ENCODE measurements at places on chromosomes 13 and 19.

GRCh38 chr19:55173714-55174409 lies 6.2 kb downstream of the SYT5 start:
- peak; percentile 70 for ATAC-seq

DNA sequence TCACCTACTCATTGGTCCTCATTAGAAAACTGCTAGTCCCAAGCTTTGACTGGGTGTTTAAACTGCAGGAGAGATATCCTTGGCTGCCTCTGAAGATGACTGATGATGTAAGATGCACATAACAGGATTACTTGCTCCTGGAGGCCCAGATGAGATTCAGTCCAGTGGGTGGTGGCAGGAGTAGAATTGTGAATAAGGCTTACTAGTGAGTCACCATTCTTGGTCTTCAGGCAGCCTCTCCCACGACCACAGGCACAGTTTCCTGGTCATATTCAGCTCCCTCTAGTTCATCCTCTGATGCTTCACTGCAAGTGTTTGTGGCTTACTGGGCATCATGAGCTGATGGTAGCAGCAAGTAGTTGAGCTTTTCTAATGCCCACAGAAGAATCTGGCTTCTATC lies 12.1 kb downstream of the SERTM1 start:
- no peak for ATAC-seq

DNA sequence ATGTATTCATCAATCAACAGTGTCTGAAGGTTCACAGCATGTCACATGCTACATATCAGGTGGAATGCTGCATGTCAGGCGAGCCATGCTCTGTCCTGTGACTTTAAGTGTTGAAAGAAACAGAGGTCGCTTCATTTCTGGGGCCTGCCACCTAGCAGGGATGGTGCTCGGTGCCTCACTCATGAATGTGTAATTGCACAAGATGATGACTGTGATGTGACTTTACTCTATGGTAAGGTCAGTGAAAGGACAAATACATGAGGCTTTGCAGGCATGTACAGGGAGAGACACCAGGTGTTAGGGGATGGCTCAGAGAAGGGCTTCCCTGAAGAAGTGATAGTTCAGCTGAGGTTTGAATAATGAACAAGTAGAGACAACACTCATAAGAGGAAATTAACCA lies 66.7 kb downstream of the FRY start:
- no peak for ATAC-seq

DNA sequence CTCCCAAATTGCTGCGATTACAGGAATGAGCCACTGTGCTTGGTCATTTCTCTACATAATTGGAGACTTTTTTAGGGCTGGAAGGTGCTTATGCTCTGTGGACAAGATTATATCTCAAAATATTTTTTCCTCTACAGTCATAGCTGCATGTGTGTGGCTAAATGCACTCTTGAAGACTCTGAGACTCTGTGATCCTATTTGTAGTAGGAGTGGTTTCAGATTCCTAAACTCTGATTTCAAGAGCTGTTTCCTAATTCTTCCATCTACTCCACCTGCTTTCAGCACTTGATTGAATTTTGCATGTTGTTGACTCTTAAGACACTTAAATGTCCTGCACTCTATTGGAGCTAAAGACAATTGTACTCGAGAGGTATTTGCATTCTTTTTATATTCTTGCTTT lies 78.0 kb downstream of the KLF5 start:
- no peak for ATAC-seq

DNA sequence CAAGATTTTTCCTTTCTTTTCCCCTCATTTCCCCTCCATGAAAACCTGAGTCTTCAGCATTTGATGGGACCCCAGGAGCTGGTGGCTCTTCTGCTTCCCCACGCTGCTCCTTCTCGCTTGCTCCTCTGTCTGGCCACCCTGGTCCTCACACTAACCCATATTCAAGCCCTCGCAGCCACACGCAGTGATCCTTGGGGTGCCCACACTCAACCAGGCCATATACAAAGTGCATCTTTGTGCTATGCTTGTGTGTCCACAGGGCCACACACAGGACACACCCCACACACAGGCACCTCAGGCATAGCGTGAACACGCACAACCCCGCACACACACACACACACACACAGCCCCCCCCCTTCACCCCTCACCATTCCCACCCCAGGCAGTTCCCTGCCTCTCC lies 132.1 kb downstream of the URI1 start:
- ATAC-seq: no peak

GRCh38 chr13:67619351-67619994 lies 389.3 kb upstream of the PCDH9 start:
- ATAC-seq: no peak

DNA sequence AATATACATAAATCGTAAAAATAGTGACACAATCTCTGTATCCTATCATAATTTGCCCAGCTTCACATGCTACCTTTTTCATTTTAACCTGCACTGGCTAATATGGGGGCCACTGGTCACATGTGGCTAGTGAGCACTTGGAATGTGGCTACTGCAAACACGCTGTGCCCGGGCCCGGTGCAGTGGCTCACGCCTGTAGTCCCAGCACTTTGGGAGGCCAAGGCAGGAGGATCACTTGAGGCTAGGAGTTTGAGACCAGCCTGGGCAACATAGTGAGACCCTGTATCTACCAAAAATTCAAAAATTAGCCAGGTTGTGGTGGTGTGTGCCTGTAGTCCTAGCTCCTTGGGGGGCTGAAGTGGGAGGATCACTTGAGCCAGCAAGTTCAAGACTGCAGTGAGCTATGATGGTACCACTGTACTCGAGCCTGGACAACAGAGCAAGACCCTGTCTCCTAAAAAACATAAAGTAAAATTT lies 1.5 kb upstream of the N4BP2L1 start:
- ATAC-seq: no peak

DNA sequence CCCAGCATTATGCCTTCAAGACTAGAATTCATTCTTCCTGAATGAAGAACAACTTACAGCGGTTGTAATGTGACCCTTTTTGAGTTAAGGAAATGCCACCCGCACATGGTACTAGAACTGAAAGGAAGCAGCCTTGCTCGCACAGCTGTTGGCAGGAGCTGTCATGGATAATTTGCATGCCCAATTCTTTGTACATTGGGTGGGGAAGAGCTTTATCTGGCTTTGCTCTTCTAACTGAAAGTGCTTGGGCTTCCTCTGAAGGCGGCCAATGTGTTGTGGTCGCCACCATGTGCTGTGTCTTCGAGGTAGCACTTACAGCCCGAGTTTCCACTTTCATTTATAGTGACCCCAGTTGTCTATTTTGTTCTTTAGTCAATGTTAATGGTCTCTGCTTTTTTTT lies 3.4 kb downstream of the CCNE1 start:
- no peak for ATAC-seq

DNA sequence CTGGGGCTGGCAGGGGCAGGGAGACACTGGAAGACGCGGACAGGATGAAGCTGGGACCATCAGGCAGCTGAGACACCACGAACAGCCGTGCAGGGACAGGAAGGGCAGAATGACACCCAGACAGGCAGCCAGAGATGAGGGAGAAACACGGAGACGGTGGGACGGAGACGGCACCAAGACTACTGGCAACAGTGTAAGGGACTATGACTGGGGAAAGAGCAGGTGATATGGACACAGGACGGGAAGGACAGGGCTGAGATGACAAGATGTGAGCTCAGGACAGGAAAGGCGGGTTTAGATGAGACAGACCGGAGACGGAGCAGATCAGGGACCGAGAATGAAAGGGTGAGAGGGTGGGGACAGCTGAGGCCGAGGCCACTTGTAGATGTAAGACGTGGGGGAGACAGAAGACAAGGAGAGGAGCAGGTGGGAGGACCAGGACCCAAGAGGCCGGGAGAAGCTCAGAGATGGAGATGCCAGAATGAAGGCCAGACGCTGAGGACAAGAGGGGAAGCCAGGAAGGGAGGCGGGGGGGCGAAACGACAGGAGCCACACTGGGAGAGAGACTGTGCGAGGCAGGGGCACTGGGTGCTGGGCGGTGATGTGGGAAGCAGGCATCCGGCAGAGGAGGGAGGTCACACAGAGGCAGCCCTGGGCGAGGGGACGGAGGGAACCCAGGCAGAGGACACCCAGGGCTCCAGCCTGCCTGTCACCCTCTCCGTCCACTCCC lies 17.5 kb upstream of the EHD2 start:
- ATAC-seq: no peak

GRCh38 chr13:63851526-63851925 lies 2435.9 kb upstream of the PCDH20 start:
- ATAC-seq: no peak

DNA sequence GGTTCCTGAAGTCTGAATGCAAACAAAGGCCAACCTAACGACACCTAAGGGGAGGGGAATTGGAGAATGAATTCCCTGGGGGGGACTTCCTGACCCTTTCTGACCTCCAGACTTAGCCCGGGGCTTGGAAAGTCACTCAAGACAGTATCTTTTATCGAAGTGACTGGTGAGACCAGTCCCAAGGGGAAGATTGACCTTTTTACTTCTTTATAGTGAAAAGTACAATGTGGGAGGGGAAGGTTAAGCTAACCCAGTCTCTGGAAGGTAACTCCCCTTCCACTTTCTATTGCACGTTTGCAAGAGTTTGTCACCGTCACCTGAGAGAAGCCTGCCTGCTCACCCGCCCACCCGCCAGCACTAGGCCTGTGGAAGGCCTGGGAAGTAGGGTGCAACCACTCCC lies 111.9 kb downstream of the EFNB2 start:
- ATAC-seq: no peak

All from gastroesophageal sphincter (tissue), 4 donors.